Dorsolateral prefrontal cortex (tissue), 122 donors: ENCODE measurements at places on chromosomes 3 and 15.

DNA sequence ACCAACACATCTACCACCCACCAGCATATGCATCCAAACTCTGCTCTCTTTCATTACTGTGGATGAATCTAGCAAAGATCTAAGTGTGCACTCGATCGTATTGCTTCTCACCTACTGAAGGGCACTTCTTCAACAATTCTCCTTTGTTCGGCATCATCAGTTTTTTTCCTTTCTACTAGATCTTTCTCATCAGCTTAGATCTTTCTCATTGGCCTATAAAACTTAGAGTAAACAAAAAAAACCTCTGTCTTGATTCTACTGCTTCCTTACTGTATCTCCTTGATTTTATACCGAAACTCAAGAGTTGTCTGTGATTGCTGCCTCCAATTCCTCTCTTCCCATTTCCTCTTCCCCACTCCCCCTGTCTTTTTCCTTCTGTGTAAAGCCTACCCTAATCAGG is 36.1 kb upstream of the TIPARP start:
- DNase-seq, result no peak

- no peak for DNase-seq
Measured at GRCh38 chr15:58065445-58066041, at the start of gene ALDH1A2. TSS of gene ALDH1A2 (minus strand) at chr15:58065711. CDS start at chr15:58065650, 61 bp downstream.

DNA sequence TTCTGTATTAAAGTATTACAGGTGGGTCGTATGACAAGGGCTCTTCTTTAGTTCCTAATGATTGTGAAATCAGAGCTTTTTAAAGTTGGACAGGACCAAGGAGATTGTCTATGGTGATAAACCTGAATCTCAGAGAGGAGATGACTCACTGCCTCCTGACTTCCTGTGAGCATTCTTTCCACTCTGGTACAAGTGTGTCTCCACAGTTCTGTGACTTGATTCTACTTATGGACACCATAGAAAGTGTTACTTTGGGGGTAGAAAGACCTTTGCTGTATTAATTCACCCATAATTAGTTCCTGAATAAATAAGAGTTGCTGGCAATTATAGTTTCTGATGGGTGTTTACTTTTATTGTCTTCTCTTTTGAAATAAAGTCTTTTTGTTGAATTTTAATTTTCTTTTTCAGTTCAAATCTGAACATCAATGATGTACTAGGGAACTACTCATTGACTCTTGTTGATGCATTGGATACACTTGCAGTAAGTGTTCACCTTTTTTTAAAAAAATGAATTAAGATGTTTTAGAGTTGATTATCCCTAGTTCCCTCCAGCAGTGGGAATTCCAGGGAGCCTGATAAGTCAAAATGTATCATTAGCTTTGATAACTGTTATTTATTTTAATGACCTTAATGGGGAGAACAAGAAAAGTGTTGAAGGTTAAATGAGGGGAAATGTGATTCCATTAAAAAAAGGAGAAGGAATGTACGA is 7.4 kb downstream of the EDEM1 start:
- no peak for DNase-seq

DNA sequence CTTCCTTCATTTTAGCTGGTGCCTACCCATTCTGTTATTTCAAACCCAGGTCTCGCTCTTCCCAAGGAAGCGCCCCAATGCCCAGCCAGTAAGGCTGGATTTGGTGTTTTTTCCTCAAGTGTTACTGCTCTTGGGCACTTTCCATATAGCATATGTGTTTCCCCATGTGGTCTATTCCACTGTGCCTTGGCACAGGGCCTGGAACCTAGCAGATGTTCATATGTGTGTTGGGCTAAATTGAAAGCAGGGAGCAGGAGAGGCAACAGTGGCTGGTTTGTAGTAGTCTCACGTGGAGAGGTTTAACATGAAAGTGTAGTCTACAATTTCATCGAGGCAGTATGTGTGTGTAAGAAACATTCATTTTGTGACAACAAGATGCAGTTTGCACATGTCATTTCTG is 48.2 kb upstream of the TEX264 start:
- peak; percentile 59 for DNase-seq

GRCh38 chr3:178420033-178420432 is 116.2 kb upstream of the KCNMB2 start:
- no peak for DNase-seq

DNA sequence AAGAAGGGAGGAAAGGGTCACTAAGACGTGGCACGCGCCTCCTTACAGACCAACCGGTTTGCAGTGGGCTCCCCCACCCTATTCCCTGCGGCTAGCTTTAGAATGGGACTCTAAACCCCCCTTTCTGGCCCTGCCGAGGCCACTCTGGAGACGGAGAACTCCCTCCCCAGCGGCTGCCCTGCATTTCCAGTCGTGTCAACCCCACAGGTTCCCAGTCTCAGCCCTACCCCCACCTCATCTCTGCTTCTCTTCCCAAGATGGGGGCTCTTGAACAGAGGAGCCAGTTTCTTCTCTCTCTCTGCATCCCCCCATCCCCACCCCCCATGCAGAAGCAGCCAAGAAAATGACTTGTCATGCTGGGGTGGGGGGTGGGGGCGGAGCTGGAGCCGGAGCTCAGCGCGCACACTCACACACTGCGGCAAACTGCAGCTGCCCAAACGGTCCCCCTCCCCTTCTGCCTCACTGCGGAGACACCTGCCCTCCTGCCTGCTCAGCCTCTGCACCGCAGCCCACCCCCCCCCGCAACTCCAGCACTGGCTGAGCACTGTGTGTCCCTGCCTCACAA is 871 bp downstream of the MAP1A start:
- DNase-seq, result peak; percentile 78

DNA sequence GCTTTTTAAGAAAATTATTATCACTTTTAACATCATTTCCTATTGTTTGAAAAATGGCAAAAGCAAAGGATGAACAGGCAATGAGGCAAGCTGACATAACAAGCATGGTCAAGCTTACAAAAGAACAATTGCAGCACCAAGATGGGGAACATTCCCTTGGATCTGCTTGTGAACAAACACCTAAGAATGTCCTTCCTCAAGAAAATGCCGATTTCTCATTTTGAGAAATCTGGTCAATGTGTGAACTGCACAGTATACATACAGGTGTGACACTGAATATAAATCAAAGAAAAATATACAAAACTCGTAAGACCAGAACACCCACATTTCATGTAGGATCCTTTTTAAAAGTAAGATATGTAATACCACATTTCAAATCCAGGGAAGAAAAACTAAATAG is 58.9 kb downstream of the LRRFIP2 start:
- DNase-seq, result no peak

DNA sequence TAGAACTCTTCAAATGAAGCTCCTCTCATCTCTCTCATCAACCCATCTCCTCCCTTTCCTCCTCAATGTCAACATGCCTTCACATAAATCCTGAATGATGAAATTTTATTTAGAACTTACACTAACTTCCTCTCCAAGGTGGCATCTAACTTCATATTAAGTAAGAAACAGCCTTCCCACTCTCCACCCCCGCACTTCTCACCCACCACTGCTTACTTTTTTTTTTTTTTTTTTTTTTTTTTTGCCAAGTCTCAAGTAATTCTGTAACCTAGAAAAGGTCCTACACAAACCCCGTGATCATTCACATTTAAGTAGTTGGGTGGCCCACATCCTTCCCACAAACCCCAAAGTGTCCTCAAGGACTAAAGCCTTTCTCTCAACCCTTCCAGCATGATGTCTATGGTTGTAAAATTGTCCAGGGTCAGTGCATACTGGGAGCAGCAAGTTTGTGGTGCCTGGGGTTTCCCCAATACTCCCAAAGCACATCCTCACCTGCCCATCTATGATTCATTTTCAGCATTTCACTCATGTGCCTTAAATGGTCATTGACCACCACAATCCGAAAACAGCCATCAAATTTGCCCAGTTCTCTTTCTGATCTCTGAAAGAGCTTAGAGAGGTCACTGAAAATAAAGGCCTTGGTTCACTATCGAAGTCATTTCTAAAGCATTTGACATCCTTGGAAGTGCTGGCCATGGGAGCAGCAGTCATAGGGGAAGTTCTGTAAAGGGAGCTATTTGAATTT is 47.2 kb downstream of the CD86 start:
- DNase-seq, result no peak

DNA sequence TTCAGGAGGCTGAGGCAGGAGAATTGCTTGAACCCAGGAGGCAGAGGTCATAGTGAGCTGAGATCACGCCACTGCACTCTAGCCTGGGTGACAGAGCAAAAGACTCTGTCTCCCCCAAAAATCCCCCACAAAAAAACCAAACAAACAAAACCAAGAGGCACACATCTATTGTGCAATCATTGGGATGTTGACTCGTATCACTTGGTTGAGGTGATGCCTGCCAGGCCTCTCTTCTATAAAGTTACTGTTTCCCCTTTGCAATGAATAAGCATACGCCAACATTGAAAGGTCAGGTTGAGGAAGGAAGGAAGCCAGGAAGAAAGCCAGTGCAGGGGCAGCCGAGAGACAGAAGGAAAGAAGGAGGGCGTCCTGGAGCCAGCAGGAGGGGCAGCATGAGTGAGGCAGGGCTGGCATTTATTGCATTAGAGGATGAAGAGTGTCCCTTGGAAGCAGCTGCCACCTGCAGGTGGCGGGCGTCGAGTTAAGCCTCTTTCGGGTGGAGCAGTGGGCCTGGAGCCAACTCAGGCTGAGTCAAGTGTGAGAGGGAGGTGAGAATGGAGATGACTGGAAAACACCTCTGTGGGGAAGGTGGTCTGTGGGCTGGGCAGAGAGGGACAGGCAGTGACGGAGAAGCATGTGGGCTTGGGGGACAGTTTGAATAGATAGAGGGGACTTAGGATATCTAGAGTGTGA is 8.3 kb upstream of the CSPG4 start:
- DNase-seq, result peak; percentile 63

DNA sequence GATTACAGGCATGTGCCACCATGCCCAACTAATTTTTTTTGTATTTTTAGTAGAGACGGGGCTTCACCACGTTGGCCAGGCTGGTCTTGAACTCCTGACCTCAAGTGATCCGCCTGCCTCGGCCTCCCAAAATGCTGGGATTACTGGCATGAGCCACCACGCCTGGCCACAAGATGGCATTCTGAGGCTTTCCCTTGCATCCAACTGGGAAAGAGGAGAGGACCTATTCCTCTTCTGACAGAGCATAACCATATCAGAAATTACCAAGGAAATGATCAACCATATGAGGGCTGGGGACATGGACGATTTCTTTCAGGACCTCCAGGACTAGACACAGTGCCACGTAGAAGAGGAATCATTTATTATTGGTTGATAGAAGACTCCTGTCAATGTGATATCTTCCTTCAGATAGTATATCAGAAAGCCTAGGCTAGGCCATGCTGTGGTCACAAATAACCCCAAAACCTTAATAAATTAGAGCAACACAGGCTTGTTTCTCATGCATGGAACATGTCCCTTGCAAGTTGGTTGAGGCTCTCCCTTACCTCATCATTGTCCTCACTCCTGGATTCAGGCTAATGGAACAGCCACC is 372.3 kb upstream of the IL12A start:
- DNase-seq, result peak; percentile 36

- DNase-seq, result peak; percentile 67
Measured at GRCh38 chr3:39138804-39139415, 14.5 kb downstream of the CSRNP1 start.

DNA sequence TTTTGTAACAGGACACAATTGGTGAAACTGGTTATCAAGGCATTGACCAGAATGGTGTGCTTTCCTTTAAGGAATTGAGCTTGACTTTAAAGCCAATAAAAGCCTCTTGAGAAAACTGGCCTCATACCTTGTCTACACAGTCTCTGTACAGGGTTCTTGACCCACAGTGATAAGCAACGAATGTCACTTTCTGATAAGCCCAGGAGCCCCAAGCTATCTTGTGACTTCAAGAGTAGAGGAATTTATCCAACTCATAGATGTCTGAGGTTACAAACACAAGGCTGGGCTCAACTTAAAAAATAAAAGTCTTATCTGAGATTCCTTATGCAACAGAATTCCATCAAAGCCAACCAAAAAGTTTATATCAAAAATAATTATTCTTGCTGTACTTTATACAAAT is 212.1 kb downstream of the GBE1 start:
- no peak for DNase-seq

DNA sequence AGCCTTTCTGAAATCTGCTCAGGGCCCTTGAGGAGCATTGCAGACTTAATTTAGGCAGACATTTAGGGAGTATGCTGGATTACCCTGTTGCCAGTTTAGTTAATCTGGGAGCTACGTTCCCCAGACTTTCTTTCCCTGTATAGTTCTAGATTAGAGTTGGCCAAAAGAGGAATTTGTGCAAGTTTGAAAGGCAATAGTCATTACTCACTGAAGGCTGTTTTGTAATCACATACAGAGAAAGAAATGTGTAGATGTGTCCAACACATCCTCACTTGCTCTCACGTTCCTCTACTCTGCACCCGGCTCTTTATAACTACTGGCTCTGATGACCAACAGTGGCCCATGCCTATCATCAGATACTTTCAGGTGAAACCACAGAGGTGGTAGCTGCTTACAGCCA is 24.2 kb downstream of the MASP1 start:
- DNase-seq, result no peak

- no peak for DNase-seq
Measured at GRCh38 chr3:50299929-50300680, 900 bp upstream of the HYAL3 start.

- no peak for DNase-seq
Measured at GRCh38 chr15:65342493-65342892, 35.3 kb downstream of the IGDCC3 start.

DNA sequence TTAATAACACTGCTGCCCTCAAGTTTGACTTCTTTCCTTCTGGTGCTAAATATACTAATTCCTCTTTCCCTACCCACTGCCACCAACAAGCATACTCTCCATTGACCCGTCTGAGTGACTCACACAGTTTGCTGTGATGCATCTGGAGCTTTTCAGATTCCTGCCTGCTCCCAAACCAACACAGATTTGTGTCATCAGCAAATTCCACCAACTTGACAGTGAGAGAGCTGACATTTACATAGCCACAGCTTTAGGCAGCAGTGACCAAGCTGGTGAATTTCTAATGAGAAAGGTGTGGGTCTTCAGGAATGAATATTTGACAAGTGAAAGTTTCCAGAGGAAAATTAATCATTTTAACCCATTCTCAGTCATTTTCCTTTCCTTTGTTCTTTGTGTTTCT is 96.5 kb upstream of the PRICKLE2 start:
- no peak for DNase-seq

- DNase-seq, result no peak
Measured at GRCh38 chr3:46957092-46957820, 19.3 kb downstream of the CCDC12 start.

GRCh38 chr3:132253262-132253878 is 63.8 kb upstream of the ACP3 start:
- no peak for DNase-seq

GRCh38 chr3:126964950-126965349 is 18.0 kb upstream of the PLXNA1 start:
- DNase-seq, result peak; percentile 15

GRCh38 chr3:59189526-59189925 is 139.7 kb upstream of the CFAP20DC start:
- DNase-seq, result no peak

DNA sequence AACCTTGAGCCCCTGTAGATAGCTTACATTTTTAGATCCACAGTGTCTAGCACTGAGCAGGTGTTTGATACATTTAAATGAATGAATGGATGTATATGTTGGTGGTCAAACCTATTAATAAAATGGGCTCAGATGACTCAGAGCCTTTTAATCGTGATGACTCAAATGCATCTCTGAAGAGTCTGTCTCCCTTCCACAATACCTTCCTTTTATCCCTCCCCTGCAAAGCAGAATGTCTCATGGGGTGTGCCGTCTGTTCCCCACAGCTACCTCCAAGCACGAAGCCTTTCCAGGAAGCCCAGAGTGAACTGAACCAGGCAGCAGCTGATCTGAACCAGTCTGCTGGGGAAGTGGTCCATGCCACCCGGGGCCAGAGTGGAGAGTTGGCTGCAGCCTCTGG is 303.5 kb upstream of the TPM1 start:
- no peak for DNase-seq
